ENCODE measurements at places on chromosomes 7 and 10.

DNA sequence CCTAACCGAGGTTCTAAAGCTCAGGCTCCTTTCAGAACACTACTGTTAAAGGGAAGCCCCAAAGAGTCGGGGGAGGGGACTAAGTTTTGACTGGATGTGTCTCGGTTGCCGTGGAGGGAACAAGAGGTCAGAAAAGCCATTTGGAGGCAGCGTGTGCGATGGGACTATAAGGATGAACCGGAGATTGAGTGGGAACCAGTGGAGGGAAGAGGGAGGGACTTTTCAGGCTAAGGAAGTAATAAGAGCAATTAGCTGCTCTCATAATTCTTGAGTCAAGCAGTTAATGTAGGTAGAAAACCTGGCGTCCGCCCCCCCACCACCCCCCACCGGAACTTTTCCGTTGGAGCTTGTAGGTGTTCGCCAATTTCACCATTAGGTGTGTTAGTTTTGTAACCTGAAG lies 491 bp upstream of the AKAP9 start:
- peak; percentile 39 for DNase-seq

GRCh38 chr10:87552248-87552929 lies 47.7 kb downstream of the MINPP1 start:
- DNase-seq, result no peak

DNA sequence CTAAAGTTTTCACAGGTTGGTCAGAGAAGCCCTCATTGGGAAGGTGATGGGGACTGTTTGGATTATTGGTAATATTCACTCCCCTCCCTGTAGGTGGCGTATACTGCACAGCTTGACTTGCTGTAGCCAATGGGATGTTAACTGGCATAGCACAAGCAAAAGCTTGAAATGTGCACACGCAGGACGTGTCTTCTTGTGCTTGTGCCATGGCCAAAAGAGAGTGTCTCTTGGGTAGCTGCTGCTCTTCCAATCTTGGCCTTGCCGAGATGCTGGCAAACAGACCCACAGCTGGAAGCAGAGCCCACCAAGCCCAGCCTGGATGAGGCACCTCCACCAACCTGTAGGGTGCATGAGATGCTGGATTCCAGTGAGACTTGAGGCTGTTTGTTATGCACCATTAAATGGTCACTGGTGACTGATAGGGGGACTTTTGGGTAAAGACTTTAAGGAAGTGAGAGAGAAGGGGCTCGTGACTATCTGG lies 266.0 kb downstream of the GRID1 start:
- peak; percentile 2 for DNase-seq

DNA sequence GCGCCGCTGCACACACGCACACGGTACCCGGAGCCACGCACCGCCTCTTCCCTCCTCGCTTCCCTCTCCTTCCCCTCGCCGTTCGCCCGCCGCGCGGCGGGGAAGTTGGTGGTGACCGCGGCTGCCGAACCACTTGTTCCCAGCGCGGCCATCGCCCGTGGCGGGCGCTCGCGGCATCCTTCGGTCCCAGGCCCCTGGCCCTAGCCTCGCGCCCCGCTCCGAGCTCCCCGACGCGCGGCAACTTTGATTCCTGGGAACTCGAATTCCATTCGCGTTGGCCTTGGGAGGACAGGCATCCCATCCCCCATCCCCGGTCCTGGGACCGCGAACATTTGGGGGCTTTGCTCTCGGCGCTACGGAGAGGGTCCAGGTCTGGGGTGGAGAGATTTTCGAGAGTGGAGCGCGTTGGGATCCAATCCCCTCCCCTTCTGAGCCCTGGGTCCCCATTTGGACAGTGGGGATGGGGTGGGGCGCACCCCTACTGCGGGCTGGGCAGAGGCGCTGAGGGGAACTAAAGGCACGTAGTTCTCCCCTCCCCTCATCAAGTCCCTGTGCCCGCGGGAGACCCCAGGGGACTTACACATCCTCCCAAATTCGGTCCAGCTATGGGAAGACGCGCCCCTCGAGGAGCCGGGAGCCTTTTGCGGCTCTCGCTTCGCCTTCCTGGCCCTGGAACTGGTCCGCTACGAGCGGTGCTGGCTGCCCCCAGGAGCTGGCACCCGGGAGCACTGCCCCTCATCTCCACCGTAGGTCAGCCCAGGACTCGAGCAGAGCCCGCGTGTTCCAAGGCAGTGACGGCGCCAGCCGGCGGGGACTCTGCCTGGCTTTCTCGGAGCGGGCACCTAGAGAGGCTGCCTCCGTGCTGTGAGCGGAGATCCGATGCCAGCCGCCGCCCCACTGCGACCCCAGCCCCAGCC lies 834 bp downstream of the CDH23 start:
- no peak for DNase-seq

DNA sequence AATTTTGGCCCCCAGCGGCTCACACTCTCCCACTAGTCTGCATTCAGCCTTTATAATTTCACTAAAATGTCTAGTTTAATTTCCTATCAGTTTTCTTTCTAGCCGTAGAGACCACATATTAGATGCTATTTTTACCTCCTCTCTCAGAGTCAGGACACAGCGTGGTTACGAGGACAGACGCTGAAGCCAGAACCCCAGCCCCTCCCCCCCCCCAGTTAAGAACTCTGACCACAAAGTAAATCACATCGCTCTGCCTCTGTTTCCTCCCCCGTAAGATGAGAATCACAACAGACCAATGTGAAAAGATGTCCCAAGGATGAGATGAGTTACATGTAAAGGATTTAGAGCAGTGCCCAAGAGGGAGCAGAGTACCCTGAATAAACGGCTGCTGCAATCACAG lies 11.1 kb upstream of the TARP start:
- DNase-seq, result no peak

GRCh38 chr7:154242709-154243108 lies 190.5 kb downstream of the DPP6 start:
- no peak for DNase-seq

DNA sequence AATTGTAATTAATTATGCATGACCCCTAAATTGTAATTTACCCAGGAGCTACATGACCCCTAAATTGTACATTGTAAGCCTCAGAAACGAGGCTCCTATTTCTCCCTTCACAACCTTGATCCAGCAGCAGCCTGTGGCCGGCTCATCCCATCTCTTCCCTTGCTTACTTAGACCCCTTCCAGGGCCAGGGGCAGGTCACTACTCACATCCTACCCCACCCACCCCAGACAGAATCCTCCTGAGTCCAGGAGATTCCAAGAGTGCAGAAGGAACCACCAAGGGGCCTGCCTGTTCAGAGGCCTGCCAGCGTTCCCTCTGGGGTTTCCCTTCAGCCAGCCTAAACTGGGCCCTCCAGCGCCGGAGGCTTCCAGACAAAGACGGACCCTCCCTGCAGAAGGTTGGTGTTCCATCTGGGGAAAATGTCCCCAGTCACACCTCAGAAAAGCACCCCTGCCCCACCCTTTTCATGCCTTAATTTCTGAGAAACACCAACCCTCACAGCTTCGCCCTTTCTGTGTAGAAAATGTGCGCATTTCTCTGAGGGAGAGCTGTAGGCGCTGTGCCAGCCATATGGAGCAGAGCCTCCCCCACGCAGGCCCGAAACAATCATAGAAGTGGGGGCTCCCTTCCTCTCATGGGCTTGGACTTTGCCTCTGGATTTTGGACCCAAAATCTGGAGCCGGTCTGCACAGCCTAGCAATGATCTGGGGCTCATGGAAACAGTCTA lies 19.2 kb downstream of the LEP start:
- no peak for DNase-seq

DNA sequence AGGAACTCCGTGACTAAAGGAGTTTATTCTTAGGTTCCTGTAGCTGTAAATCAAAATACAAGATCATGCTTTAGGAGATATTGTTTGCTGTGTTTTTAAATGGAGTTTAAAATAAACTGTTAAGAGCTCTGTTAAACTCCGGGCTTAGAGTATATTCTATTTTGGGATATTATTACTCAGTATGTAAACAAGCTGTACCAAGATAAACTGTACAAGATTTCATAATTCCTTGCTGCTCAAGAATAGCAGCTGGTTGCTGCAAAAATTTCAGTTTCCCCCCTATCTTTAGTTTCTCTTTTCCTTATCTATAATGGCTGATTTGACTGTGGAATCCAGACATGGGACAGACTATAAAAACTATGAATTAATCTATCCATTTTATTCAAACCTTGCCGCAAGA lies 215.7 kb downstream of the HTR7 start:
- no peak for DNase-seq

- DNase-seq, result no peak
Measured at GRCh38 chr10:104321226-104321625, 17.0 kb downstream of the ITPRIP start.

- DNase-seq, result no peak
Measured at GRCh38 chr10:7311218-7311849, 99.5 kb downstream of the SFMBT2 start.

- no peak for DNase-seq
Measured at GRCh38 chr10:133196936-133197758, 32.9 kb upstream of the UTF1 start.

DNA sequence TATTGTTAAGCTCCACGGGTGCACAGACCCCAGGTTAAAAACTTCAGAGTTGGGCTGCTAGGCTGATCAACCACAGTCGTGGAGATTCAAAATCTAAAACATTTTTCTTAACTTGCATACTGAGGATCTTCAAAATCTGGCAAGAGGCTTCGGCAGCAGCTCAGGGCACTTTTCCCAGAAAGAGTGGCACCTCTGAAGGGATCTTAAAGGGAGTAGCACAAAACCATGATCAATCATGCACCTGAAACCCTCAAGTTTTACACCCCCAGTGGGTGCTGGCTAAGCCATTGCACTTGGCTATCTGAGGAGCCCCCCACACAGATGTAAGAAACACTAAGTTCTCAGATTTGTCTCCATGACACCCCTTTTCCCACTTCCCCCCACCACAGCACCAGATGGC lies 151.7 kb downstream of the CALN1 start:
- DNase-seq, result no peak

DNA sequence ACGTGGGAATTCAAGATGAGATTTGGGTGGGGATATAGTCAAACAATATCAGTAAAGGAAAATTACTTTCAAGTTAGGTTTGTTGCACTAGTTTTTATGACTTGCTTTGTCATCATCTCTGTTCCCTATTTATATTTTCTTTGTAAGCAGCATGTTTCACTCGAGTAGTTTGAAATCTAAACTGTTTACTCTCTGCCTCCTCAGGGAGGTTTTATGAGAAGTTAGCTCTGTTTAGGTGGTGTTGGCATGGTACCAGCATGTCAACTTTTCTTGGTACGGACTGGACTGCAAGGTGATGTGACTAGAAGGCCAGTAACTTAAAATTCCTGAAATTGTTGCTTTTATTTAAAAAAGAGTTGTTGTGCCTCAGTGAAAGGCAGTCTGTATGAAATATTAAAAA lies 59.2 kb upstream of the MTPN start:
- DNase-seq, result no peak

DNA sequence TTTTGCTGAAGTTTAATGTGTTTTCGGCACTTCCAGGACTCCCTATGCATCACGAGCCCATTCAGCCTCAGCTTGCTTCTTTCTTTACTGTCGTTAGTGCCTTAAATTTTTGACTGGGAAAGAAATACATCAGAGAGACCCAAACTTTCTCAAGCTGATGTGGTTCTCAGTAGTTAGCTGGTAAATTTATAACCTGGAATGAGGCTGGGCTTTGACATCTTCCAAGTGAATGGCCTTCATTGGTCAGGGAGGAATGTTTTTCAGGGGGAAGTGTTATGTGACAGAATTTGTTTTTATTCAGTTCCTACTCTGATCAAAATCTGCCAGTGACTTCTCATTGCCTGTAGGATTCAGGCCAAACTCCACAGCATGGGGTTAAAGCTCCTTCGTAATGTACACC lies 296.9 kb downstream of the SORCS3 start:
- no peak for DNase-seq

DNA sequence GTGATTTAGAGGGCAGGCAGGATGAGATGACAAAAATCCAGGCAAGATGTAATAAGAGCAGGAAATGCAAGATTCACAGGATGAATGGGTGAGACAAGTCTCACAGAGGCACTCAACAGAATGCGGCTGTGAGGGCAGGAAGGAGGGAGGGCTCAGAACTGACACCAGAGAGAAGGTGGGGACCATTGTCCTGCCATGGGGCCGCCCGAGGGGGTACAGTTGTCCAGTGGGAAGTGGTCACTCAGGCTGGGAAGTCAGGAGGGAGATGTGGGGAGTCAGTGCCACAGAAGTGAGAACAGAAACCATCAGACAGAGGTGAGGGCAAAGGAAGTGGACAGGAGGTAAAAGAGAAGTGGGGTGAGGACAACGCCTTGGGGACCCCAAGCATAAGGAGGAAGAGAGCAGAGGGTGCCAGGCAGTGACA lies 8.9 kb downstream of the HIP1 start:
- DNase-seq, result peak; percentile 10

DNA sequence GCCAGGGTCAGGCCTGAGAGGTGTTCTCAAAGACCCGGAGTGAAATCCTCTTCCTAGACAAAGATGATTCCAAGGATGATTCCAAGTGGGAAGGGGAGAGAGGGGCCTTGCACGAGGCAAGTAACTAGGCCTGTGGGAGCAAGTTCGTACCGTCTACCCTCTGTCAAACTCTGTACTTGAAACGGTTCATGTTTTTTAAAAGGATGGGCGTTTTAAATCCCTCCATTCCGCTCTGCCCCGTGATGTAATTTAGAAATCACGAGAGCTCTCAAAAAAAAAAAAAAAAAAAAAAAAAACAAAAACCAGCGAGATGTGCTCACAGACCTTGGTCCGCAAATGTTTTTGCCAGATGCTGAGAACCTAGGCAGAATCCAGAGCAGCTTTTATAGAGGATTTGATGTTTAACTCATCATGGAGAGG lies 114.7 kb upstream of the CARD11 start:
- no peak for DNase-seq

GRCh38 chr10:14382022-14382421 lies 51.3 kb upstream of the FRMD4A start:
- peak; percentile 40 for DNase-seq

- no peak for DNase-seq
Measured at GRCh38 chr10:6504296-6504695, 75.8 kb downstream of the PRKCQ start.

Data from CD4-positive, alpha-beta T cell treated with Interleukin-10 for 1 hour (primary cell).